SJCRH30 (cell line): ENCODE measurements at places on chromosomes 16 and 17. TPM values are rescaled to one million over a fixed set of nuclear protein-coding genes. Genes with fewer than 3 reads are reported as not detected.
A peak's percentile ranks its signal among the peaks of the same experiment; 100 is the strongest.

Gene CHST5
- total RNA-seq: not detected in 2 replicates

DNA sequence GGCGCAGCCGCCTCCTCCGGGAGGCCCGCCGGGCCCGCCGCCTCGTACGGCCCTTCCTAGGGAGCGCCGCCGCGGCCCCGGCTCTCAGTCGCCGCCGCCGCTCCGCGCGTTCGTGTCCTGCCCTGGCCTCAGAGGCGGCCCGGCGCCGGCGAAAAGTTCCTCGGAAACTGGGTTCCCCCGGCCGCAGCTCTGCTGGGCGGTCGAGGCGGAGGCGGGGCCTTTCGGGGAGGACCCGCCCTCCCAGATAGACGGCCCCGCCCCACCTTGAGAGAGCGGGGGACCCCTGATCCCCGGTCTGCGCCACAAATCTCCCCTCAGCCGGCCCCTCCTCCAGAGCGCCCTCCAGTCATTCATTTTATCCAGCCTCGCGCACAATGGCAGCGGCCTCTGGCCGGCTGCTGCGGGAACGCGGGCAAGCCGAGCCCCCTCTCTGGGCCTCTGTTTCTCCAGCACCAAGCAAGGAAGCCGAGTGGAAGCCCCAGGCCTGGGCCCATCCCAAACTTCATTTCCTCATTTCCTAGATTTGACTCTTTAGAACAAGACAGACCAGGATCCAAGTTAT lies at the start of gene SREBF1:
TSS of gene SREBF1 (minus strand) at position 169 of the 562 bp plus-strand sequence. CDS start 169 bp downstream, outside the sequence.
- peak; percentile 95 for DNase-seq
- no peaks in the 10 kb centered on the region for H3K36me3 ChIP-seq
- H3K4me1 ChIP-seq: peaks cover 29% of the 10 kb centered on the region
- H3K27ac ChIP-seq: peak within 1 kb of the TSS; percentile 81
- no peaks in the 10 kb centered on the region for H3K27me3 ChIP-seq

DNA sequence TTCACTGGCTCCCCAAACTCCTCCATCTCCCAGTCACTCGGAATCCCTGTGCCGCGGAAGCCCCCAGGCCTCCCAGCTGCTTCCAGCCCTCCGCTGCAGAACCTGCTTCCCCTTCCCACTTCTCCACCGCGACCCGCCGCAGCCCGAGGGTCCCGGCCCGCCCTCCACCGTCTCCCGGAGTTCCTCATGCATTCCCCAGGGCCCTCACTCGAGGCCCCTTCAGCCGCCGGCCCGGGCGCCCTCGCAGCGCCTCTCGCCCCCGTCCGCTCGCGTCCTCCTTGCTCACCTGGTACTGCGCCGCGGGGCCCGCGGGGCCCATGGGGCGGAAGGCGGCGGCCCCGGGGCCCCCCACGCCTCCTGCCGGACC lies 329 bp downstream of the SMARCD2 start:
- DNase-seq: peak; percentile 22
- no peaks in the 10 kb centered on the region for H3K36me3 ChIP-seq
- peak overlapping the region; percentile 19; the same call in 1 of the 2 replicates for H3K27ac ChIP-seq
- H3K4me1 ChIP-seq: peaks cover 11% of the 10 kb centered on the region; the same call in 1 of the 2 replicates
- H3K27me3 ChIP-seq: no peaks in the 10 kb centered on the region

- H3K27ac ChIP-seq: no peak overlapping the region
- no peaks in the 10 kb centered on the region for H3K27me3 ChIP-seq
- peaks cover 13% of the 10 kb centered on the region; the same call in 1 of the 2 replicates for H3K4me1 ChIP-seq
- peaks cover 27% of the 10 kb centered on the region for H3K36me3 ChIP-seq
- H3K4me3 ChIP-seq: no peak overlapping the region
Measured at GRCh38 chr17:64212122-64212521, 50.9 kb downstream of the TEX2 start.

- no peak for DNase-seq
- H3K4me3 ChIP-seq: no peak overlapping the region
- no peaks in the 10 kb centered on the region for H3K27me3 ChIP-seq
- H3K36me3 ChIP-seq: peaks cover 27% of the 10 kb centered on the region
- H3K4me1 ChIP-seq: no peaks in the 10 kb centered on the region
- no peak overlapping the region for H3K27ac ChIP-seq
Measured at GRCh38 chr17:60049936-60050335, 28.8 kb downstream of the HEATR6 start.
